GM13977 (cell line): ENCODE measurements at places on chromosomes 1 and 21.

DNA sequence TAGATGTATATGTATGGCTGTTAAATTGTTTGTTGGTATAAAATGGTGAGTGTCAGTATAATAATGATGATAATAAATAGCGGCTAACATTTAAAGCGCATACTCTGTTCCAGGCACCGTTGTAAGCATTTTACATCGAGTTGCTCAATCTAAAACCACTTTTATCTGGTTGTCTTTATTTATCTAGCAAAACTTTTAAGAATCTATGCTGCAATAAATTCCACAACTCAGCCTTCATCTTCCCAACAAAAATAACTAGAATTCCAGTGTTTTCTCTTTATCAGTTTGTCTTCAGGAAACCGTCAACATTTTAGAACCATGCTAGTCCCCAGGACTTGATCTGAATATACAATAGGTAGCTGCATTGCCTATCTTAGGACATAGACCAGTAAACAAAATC is 19.3 kb upstream of the SLC16A1 start:
- no peak for DNase-seq

- no peak for DNase-seq
These were observed 47.6 kb downstream of the ACP6 start for GRCh38 chr1:147622731-147623130.

GRCh38 chr1:187928288-187928687 is 1099.5 kb downstream of the PLA2G4A start:
- peak; percentile 26 for DNase-seq

- no peak for DNase-seq
These were observed 413.9 kb downstream of the DUSP10 start for GRCh38 chr1:221327954-221328353.

DNA sequence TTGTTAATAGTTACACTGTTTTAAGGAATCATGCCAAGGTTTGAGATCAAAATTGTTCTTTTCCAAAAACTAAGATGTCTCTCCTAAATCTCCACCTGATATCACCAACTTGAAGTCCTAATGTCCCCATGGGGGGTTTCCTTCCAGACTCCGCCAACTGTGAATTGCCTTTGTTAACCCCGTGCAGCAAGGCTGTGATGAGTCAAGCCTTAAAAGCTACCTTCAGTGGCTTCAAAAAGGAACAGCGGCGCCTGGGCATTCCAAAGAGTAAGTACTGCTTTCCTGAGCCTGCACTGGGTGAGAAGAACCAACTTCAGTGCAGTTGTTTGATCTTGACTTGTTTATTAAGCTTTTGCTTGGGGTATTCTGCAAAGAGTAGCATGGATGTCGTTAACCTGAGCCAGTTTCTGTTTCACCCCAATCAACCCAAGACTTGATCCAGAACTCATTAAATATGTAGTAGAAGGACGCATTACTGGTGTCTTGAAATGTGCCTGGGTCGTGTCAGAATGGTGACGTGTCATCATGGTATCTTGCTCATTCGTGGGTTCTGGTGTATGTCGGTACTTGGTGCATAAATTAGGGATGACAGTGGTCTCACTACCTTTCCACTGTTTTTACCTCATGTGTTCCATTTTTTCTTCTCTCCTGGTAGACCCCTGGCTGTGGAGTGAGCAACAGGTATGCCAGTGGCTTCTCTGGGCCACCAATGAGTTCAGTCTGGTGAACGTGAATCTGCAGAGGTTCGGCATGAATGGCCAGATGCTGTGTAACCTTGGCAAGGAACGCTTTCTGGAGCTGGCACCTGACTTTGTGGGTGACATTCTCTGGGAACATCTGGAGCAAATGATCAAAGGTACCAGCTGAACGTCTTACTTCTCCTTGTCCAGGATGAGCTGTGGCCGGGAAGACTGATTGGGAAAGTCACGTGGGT is 8.7 kb downstream of the ETS2 start:
- DNase-seq = no peak

GRCh38 chr1:15328351-15329103 is 81.2 kb upstream of the EFHD2 start:
- no peak for DNase-seq

DNA sequence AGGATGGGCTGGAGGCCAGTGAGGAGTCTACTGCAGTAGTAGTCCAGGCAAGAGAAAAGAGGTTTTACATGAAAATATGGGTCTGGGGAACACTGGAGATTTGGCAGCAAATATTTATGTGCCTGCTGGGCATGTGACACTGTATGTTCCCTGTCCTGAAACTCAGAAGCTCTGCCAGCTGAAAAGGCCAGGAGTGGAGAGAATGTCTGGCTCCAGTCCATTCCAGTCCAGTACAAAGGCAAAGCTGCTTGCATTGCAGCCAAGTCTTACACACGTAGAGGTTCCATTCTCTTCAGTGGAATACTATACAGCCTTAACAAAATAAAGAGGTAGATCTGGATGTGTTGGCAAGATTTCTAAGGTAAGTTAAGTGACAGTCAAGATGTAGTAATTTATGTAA is 7.5 kb upstream of the YBX1 start:
- no peak for DNase-seq

GRCh38 chr1:65508051-65508450 is 87.6 kb downstream of the LEPR start:
- no peak for DNase-seq

DNA sequence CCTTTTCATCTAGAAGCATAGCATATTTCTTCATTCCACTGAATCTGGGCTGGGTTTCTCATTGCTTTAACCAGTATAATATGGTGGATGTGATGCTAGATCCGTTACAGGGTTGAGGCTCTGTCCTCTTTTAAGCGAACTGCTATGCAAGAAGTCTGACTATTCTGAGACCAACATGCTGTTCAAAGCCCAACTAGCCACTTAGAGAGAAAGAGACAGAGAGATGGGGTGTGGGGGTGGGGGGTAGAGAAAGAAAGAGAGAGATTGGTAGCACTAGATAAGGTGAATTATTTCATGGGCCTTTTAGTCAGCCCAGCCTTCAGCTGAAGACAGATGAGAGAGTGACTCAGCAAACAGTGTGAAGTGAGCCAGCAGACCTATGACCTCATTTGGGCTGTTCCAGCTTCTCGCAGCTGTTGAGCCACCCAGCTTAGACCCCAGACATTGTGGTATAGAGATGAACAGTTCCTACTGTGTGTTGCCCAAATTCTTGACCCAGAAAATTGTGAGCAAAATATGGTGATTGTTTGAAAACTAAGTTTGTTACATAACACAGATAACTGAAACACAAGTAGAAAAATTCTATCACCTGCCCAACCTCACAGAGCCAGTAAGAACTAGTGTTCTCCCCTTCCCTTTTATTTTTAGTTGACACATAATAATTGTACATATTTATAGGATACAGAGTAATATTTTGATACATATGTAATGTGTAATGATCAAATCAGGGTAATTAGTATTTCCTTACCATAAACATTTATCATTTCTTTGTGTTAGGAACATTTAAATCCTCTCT is 40.7 kb upstream of the PRKACB start:
- DNase-seq = no peak

- no peak for DNase-seq
These were observed 968 bp downstream of the CSMD2 start for GRCh38 chr1:34163792-34164731.

- no peak for DNase-seq
These were observed 15.1 kb downstream of the THBS3 start for GRCh38 chr1:155192346-155193274.

- DNase-seq = no peak
These were observed 28.8 kb upstream of the LRRN2 start for GRCh38 chr1:204714194-204714860.

DNA sequence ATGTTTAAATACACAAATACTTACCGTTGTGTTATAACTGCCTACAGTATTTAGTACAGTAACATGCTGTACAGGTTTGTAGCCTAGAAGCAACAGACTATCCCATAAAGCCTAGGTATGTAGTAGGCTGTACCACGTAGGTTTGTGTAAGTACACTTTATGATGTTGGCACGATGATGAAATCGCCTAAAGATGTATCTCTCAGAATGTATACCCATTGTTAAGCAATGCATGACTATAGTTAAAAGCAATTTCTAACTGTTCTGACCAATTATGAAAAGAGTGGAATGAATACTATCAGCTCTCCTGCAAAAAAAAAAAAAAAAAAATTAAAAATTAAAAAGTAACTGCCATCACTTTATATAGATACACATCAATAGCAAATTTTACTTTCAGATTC is 11.4 kb downstream of the HP1BP3 start:
- DNase-seq = no peak

DNA sequence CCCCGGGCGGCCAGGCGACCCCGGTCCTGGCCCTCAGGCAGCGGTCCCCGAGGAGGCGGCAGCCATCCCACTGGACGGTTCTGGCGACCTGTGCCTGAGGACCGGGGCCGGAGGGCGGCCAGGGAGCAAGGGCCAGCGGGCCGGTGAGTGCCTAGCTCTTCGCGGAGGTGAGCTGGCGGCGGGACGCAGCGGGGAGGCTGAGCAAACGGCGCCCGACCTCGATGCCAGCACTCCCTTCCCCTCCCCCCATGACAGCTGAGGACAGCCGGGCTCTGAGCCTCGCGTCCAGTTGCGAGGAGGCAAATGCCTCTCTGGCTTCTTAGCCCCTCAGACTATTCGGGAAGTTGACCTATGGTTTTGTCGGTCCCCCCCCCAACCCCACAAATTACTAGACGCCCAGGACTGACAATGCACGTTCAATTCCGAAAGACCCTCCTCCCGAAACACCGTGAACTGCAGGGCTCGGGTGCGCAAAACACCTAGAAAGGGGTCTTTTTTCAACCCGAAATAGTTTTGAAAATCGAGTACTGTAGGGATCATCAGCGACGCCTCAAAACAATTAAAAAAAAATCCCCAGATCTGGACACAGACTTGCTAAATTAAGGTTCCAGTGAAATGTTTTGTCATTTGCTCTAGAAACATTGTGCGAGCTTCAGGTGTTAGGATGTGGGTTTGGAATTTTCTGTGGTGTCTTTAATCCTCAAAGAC is 8.3 kb downstream of the CDKN2C start:
- DNase-seq = peak; percentile 66

DNA sequence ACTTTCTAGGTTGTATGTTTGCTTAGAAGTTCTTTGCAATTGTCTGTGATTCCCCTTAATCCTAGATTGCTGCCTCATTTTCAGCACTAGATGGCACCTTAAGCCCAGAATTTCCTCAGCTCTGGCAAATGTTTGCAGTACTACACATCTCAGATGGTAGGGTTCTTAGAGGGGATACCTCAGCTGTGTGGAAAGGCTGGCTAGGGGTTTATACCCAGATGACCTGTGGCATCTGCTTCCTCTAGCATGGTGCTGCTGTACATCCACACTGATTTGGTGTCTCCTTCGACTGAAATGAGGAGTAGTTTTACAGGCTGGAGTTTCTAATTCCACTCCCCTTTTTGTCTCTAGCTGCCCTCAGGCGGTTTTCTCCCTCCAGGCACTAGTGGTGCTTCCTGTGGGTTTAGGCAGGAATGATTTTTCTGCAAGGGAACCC is 23.5 kb downstream of the ASB17 start:
- DNase-seq = peak; percentile 28

DNA sequence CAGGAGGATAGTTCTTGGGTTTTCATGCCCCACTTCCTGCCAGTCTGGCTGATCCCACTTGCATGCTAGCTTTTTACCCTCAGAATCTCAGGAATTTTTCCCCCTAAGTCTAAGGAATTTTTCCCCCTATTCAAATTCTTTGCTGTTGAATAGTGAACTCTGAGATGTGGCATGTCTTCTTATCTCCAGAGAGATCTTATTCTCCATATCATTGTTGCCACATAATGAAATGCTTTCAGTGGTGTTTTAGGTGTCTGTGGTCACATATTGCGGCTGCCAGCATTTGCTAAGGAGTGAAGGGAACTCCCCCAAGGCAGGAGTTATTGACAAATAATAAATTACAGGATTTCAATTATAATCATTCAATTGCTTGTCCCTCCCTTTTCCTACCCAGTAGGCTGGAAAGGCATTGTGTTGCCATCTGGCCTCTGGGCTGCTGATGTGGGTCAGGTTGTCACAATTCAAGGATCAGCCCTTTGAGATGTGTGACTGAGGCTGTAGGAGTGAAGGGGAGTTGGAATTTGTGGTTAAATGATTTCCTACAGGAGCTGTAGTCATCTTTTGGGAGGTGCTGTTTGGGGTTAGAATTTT is 3.9 kb upstream of the FLG start:
- DNase-seq = no peak

DNA sequence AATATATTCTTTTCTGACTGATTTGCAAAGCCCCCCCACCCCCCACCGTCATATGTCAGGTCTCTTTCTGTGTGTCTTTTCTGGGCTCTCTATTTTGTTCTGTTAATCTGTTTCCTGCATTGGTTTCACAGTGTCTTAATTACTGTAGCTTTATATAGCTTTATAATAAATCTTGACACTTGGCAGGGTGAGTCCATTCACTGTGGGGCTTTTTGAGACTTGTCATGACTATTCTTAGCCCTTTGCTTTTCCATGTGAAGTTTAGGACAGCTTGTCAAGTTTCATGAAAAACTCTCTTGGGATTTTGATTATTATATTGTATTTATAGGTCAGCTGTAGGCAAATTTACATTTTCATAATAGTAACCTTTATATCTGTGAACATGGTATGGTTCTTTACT is 50.4 kb downstream of the MIGA1 start:
- no peak for DNase-seq

DNA sequence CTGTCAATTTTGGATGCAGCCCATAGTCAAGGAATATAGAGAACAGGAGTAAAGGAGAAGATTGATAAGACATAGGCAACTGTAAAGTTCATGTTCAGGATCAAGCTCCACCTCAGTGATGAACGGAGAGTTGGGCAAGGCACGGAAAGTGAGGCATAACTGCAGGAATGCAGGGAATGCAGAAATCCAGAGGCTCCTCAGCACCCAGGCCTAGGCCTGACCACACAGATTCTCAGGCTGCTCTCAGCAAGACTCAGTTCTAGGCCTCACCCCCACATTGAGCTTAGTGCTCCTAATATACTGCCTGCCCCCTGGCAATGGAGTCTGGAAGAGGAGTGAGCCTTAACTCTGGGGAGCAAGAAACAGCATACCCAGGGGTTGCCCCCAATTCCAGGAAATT is 36.3 kb upstream of the S1PR1 start:
- DNase-seq = no peak

DNA sequence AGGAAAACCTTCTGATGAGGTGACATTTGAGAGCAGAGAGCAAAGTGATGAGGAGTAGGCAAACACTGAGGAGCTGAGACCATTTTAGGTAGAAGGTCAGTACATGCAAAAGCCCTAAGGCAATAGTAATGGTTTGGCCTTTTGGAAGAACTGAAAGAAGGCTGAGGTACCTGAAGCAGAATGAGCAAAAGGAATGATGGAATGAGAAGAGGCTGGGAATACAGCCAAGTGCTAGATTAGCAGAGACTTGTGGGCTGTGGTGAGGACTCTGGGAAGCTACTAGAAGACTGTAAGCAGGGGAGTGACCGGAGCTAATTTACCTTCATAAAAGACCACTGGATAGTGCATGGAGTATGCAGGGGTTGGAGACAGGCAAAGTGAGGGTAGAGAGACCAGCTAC is 77.9 kb downstream of the GFI1 start:
- DNase-seq = no peak

GRCh38 chr21:45108808-45109781 is 34.7 kb downstream of the ADARB1 start:
- no peak for DNase-seq
